ENCODE measurements at places on chromosomes 3 and 15.

DNA sequence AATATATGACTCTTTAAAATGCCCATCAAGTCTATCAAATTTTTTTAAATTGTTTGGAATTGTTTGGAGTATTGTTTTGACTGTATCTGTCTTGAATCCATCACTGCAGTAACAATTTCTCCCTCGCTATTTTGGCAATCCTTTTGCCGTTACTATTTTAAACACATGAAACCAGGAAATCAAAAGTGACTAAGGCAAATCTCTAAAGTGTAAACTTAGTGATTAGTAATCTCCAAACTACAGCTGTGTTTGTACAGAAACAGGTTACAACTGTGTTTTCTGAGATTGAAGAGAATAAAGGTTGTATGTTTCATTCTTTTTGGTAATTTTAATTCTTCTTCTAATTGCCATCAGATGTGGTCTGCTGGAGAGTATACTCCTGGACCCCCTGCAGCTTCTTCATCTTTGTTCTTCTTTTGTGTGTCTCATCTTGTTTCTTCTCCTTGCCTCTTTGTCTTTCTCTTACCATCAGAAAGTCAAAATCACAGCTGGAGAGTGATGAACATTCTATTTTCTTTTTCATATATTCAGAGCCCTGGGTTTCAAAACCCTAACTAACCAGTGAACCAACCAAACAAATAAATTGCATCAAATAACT is 465.4 kb downstream of the RBMS3 start:
- DNase-seq, result no peak

DNA sequence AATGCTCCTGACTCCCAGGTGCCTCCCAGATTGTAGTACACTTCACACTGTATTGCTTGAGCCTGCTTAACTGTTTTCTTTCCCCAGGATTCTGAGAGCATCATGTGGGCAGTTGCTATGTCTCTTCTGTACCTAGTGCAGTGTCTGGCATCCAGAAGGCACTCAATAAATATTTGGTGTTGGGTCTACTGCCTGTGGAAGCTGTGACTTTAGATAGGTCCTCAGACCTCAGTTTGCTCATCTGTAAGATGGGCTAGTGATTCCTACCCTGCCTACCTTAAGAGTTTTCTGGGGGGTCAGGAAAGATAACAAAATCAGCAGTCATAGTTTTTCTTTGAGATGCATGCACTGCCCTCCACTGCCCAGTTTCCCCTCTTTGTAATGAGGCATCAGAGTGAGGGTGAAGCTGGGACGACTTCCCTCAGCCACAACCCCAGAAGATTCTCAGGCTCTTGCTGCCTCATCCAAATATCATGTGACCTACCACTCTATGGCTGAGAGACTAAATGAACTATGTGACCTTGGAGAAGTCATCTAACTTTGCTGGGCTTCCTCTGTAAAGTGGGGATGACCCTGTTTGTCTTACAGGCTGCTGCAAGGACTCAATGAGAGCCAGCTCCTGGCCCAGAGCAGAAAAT is 50.4 kb downstream of the ATP2B2 start:
- DNase-seq, result no peak

GRCh38 chr3:101817992-101818391 is 31.3 kb upstream of the NFKBIZ start:
- no peak for DNase-seq

GRCh38 chr15:71224024-71224423 is 108.8 kb downstream of the THSD4 start:
- DNase-seq, result no peak

- no peak for DNase-seq
Observed at GRCh38 chr15:26103002-26103404, 239.9 kb upstream of the ATP10A start.

DNA sequence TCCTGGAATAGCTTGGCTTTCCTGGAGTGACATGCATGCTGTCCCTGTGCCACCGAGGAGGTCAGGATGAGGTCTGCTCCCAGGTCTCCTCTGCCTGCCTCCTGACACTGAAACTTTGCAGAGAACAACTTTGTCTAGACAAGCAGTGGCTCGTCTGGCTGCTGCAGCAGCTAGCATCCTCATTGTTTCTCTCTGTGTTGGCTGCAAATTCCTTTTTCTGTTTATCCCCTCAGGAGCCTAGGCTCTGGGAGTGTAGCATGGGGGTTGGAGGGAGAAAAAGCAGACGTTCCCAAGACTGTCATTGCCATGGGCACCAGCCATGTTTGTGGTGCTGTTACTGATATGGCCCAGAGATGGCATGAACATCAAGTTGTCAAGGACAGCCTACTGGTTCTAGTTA is 208.7 kb upstream of the LRIG1 start:
- no peak for DNase-seq

DNA sequence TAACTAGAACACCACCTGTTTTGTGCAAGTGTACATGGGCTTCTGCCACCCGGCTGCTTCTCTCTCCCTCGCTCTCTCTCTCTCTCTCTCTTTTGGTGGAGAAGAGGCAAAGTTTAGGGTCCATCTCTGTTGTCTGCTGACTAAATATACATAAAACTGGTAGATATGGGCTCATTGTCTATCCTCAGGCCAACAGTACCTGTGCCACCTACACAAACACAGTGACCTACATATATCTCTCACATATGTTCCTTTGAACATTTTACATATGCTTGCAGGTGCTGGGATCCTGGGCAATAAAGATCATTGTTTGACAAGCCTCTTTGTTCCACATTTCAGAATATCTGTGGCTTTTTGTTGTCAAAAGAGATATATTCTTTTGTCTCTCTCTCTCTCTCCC is 256.3 kb upstream of the KCNH8 start:
- no peak for DNase-seq

- DNase-seq, result no peak
Observed at GRCh38 chr15:69119683-69120395, 40.6 kb upstream of the GLCE start.

DNA sequence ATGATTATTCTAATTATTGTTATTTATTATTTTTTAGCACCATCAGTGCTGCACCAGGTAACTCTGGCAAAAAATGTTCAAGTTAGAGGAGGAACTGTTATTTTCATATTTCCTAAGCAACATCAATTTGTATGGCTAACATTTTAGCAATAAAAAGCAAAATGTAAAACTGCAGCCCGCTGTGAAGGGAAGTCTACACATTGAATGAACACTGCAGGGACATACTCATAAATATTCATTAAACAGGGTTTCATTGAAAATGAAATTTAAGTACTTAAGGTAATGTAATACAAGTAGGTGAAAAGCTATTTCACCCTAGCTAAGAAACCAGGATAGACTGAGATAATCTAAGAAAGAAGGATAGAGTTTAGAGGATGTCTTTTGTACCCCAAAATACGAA is 532.7 kb downstream of the NLGN1 start:
- no peak for DNase-seq

GRCh38 chr15:63939531-63940130 is 105.9 kb upstream of the HERC1 start:
- DNase-seq, result no peak

Data from effector CD4-positive, alpha-beta T cell (primary cell).